Urothelium cell line (cell line): ENCODE measurements at places on chromosomes 6 and 20.

- no peak for DNase-seq
Measured at GRCh38 chr6:134848076-134848475, 101.8 kb downstream of the ALDH8A1 start.

- no peak for DNase-seq
Measured at GRCh38 chr6:110217266-110217665, 37.0 kb downstream of the CDC40 start.

GRCh38 chr20:51412951-51413481 lies 129.5 kb downstream of the NFATC2 start:
- DNase-seq = no peak

GRCh38 chr6:160028487-160029275 lies 59.8 kb downstream of the IGF2R start:
- DNase-seq = no peak

- peak; percentile 63 for DNase-seq
Measured at GRCh38 chr6:109793792-109794191, 102.7 kb downstream of the FIG4 start.
